ENCODE measurements at places on chromosomes 7 and 10. TPM values are rescaled to one million over a fixed set of nuclear protein-coding genes. Genes with fewer than 3 reads are reported as not detected.

DNA sequence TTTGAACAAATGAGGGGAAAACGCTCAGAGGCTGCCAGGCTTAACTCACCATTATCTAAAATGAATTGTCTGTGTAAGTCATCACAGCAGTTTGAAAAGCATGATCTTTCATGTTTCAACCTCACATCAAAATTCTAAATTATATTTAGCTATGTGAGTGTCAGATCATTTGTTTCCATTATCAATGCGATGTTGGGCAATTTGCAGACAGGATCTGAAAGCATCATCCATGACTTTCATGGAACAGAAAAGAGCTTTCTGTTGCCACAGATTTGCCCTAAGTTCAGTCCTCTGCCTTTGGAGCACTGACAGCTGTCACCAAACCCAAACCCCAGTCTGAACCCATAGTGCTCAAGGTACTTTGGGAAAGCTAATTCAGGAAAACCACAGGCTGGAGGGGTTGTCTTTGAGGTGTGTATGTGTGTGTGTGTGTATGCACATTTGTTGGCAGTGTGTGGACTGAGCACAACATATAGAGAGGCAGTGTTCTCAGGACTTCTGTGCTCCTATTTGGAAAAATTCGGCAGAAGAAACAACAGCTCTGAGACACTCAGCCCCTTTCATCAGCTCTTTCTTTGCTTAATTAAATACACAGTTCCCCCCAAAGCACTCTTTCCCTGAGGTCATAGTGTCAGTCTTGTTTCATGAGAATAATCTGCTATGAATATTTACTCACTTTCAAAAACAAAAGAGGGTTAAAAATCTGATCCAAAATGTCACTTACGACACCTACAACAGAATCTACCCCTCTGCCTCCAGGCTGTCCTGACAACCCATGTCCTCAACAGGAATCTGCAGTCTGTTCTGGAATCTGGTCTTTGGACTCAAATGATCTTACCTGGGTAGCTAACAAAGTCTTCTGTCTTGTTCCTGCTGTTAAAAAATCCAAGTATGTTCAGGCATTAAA lies 188.5 kb upstream of the KLF14 start:
- H3K36me3 ChIP-seq = no peaks in the 10 kb centered on the region
- no peaks in the 10 kb centered on the region for H3K27me3 ChIP-seq
- peaks cover 97% of the 10 kb centered on the region for H3K4me1 ChIP-seq
- no peak overlapping the region for H3K4me3 ChIP-seq

DNA sequence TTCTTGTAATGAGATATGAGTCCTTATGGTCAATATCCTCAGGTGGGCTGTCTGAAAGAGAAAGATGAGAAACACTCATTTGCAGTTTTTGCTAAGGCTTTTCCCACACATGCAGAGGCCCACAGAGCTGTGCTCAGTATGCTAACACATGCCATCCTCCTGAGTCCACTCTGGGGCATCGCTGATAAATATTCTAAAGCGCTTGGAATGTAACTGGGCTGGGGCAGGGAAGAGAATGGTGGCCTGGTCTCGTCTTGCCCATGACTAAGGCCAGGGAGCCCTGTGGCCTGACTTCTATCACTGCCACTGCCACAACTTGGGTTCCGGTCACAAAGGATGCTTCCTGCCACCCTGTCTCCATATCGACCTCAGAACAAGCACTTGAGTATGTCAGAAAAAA lies 199.7 kb upstream of the FRMD4A start:
- no peak overlapping the region for H3K27ac ChIP-seq
- no peaks in the 10 kb centered on the region for H3K36me3 ChIP-seq
- DNase-seq = no peak
- H3K4me3 ChIP-seq = no peak overlapping the region
- no peaks in the 10 kb centered on the region for H3K27me3 ChIP-seq
- peaks cover 8% of the 10 kb centered on the region for H3K4me1 ChIP-seq

DNA sequence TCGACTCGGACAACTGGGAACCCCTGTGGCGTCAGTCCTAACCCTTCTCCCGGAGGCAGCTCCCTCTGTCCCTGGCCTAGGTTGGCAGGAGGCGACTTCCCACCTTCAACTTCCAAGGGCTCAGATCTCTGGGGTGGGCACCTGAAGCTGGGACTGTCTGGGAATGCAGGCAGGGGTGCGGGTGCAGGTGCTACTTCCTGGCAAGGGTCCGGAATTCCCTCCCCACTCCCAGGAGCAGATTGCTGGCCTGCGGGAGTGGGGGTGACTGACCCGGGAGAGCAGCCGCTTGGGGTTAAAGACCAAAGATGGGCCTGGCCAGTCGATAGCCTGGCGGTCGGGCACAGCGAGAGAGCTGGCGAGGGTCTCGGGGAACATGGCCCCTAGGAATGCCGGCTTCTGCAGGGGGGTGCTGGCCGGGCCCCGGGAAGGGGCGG lies 387 bp downstream of the EPHA1 start:
- H3K36me3 ChIP-seq = no peaks in the 10 kb centered on the region
- H3K4me1 ChIP-seq = peaks cover 54% of the 10 kb centered on the region
- no peaks in the 10 kb centered on the region for H3K27me3 ChIP-seq
- DNase-seq = no peak

GRCh38 chr7:33685981-33686683 lies 219.2 kb upstream of the BMPER start:
- no peaks in the 10 kb centered on the region for H3K4me1 ChIP-seq
- no peaks in the 10 kb centered on the region for H3K36me3 ChIP-seq
- DNase-seq = no peak
- no peak overlapping the region for H3K27ac ChIP-seq
- H3K4me3 ChIP-seq = no peak overlapping the region

DNA sequence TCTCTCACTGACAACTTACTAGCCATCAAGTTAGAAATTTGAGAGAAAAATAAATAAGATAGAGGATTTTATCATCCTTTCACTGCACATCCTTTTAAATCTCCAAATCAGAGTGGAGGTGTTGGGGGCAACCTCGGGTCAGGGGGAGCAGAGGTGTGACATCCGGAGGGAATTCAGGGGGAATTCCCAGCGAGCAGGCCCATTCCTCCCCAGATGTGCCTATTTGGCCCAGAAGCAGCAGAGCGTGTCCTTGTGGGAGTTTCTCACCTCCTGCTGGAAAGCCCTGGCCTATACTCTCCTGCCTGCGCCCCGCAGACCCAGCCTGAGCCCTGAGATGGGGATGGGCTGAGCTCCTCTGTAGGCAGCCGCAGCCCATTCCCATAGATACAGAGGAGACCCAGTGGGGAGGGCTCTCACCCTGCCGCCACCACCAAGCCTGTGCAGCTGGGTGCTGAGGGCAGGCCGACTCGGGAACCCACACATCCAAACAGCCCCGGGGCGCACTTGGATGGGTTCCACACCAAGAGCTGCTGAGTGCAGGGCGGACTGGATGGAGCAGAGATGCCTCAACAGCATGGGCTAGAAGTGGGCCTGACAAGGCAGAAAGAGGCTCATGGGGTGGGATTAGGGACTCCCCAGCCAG lies 124.5 kb downstream of the CXCL12 start:
- peaks cover 45% of the 10 kb centered on the region for H3K4me1 ChIP-seq
- DNase-seq = no peak
- no peaks in the 10 kb centered on the region for H3K36me3 ChIP-seq
- H3K27ac ChIP-seq = no peak overlapping the region
- H3K4me3 ChIP-seq = no peak overlapping the region

DNA sequence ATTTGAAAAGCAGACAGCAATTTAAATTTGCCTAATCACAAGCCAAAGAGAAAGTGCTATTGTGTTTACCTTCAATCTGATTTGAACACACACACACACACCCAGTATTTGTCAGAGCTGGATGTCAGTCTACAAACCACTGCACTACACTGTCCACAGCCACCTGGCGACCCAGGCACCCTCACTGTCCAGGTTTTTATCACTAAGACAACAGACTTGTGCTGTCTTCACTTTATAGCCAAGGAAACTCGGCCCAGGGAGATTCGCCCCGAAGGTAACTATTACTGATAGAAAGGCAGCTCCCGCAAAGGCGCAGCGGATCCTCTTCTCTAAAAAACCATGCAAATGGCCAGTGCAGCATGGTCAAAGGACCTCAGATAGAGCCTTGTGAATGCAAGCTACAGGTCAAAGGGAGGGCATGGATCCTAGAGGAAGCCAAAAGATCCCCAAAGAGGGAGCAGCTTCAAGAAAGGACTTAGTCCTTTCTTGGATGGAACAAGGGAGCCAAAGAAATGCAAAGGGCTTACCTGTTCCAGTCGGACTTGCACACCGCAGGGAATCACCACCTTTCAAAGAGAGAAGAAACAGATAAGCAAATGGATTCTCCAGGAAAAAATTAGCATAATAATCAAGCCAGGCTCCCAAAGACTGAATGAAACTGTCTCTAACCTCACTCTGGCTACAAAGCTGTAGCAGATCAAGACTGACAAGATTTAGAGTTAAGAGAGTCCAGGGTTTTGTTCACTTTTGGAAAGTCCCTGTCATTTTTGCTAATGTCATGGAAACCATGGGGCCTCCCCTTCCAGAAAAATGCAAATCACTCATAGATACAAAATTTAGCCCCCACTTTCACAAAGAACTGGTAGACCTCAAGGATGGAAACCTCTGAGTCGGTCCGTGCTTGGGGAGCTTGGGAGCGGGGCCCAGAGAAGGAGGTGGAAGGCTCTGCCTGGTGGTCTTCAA lies 101.1 kb downstream of the TNS3 start:
- H3K36me3 ChIP-seq = no peaks in the 10 kb centered on the region
- H3K27me3 ChIP-seq = no peaks in the 10 kb centered on the region
- H3K27ac ChIP-seq = no peak overlapping the region
- H3K4me1 ChIP-seq = peaks cover under 1% of the 10 kb centered on the region
- H3K4me3 ChIP-seq = no peak overlapping the region

GRCh38 chr7:105224884-105225651 lies 163.7 kb downstream of the SRPK2 start:
- H3K36me3 ChIP-seq = no peaks in the 10 kb centered on the region
- H3K4me3 ChIP-seq = no peak overlapping the region
- no peaks in the 10 kb centered on the region for H3K27me3 ChIP-seq
- no peak overlapping the region for H3K27ac ChIP-seq

DNA sequence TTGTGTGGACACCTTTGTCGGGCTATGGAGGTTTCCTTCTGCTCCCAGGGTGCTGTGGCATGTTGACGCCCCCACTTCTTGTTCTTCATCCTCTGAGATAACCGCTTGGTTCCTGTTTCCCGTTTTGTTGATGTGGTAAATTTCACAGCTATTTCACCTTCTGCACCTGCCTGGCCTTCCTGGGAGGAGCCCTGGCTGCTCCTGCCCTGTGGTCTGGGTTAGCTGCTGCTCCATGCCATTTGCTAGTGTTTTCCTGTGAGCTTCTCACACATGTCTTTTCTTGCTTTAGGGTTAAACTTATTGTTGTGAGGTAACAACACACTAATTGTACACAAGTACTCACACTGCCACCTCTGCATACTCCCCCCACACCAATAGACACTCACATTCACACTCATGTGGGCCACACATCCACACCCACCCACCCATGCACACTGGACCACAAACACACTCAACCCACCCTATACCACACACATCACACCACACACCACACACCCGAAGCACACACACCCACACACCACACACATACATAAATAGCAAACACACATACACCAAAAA lies 46.5 kb upstream of the MSMB start:
- no peak overlapping the region for H3K27ac ChIP-seq
- H3K27me3 ChIP-seq = no peaks in the 10 kb centered on the region
- H3K36me3 ChIP-seq = no peaks in the 10 kb centered on the region
- H3K4me1 ChIP-seq = no peaks in the 10 kb centered on the region

GRCh38 chr7:112462236-112462635 lies 12.0 kb downstream of the IFRD1 start:
- H3K4me1 ChIP-seq = peaks cover 15% of the 10 kb centered on the region
- no peak overlapping the region for H3K27ac ChIP-seq
- DNase-seq = no peak
- H3K4me3 ChIP-seq = no peak overlapping the region

DNA sequence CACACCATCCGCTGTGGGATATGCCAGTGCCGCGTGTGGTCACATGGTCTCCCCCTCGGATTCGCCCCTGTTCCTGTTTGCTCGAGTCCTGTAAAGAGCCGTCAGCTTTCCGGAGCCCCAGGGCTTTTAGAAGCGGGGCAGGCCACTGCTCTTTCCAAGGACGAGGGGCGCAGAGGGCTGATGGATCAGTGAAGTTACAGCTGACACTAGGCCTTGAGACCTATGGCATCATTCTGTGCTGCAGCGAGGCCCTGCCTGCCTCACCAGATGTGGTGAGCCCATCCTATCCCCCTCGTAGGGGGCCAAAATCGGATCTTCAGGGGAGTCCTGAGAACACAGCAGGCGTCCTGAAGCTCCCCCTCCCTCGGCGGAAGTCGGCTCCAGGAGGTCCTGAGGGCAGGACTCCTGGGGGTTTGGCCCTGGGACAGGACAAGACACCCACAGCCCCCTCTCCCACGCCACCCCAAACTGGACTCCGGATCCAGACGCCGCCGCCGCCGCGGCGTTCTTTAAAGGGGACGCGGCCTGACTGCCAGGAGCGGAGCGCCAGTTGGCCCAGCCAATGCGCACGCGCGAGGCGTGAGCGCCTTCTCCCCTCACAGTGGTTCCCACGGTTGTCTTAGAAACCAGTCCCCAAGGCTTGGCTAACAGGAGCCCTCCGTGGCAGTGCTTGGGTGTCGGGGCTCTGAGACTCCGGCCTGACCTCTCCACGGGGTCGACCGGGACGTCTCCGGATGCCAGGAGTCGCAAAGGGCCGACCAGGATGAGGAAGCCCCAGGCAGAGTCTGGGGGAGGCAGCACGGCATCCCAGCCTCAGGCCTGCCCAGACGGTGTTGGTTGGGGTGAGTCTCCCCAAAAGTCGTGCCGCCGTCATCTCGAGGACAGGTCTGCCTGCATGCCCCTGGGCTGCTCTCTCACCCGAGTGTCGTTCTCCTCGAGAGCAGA lies 371.7 kb downstream of the ZNF716 start:
- no peak for DNase-seq
- no peaks in the 10 kb centered on the region for H3K27me3 ChIP-seq
- no peak overlapping the region for H3K27ac ChIP-seq
- no peak overlapping the region for H3K4me3 ChIP-seq

- H3K27ac ChIP-seq = no peak overlapping the region
- no peak overlapping the region for H3K4me3 ChIP-seq
- no peaks in the 10 kb centered on the region for H3K36me3 ChIP-seq
- no peaks in the 10 kb centered on the region for H3K4me1 ChIP-seq
Observed at GRCh38 chr7:1377111-1377909, 82.0 kb downstream of the MICALL2 start.

- no peaks in the 10 kb centered on the region for H3K27me3 ChIP-seq
- DNase-seq = no peak
- H3K4me3 ChIP-seq = no peak overlapping the region
- H3K27ac ChIP-seq = no peak overlapping the region
- peaks cover 9% of the 10 kb centered on the region for H3K4me1 ChIP-seq
- no peaks in the 10 kb centered on the region for H3K36me3 ChIP-seq
Observed at GRCh38 chr7:151607464-151607867, 87.8 kb upstream of the RHEB start.

GRCh38 chr7:24907311-24907886 lies 72.6 kb downstream of the OSBPL3 start:
- H3K4me1 ChIP-seq = peaks cover 12% of the 10 kb centered on the region
- no peak overlapping the region for H3K4me3 ChIP-seq
- H3K27me3 ChIP-seq = no peaks in the 10 kb centered on the region
- H3K36me3 ChIP-seq = no peaks in the 10 kb centered on the region
- H3K27ac ChIP-seq = no peak overlapping the region
- DNase-seq = no peak

GRCh38 chr10:14093730-14094484 lies 236.8 kb downstream of the FRMD4A start:
- no peak for DNase-seq
- no peaks in the 10 kb centered on the region for H3K4me1 ChIP-seq
- H3K4me3 ChIP-seq = no peak overlapping the region

The KIF20B gene
- total RNA-seq = 2.5 TPM

The PNLIP gene
- not detected for total RNA-seq

The DRGX gene
- not detected for total RNA-seq

The SPAG6 gene
- not detected for total RNA-seq

The ANK3 gene
- total RNA-seq = 65.3 TPM

The PON1 gene
- not detected for total RNA-seq

The AASS gene
- 34.4 TPM for total RNA-seq

The CRPPA gene
- total RNA-seq = 1.2 TPM
